ENCODE measurements at places on chromosomes 12 and 14. TPM values are rescaled to one million over a fixed set of nuclear protein-coding genes. Genes with fewer than 3 reads are reported as not detected.
A peak's percentile ranks its signal among the peaks of the same experiment; 100 is the strongest.

GRCh38 chr14:102046337-102047278 lies 40.2 kb downstream of the HSP90AA1 start:
- no peaks in the 10 kb centered on the region for H3K4me1 ChIP-seq
- H3K27ac ChIP-seq, result no peak overlapping the region
- no peak overlapping the region for H3K4me3 ChIP-seq
- no peaks in the 10 kb centered on the region for H3K27me3 ChIP-seq
- peak; percentile 75 for DNase-seq

- H3K4me1 ChIP-seq, result no peaks in the 10 kb centered on the region
- no peak overlapping the region for H3K27ac ChIP-seq
- H3K4me3 ChIP-seq, result no peak overlapping the region
- no peak for DNase-seq
- no peaks in the 10 kb centered on the region for H3K27me3 ChIP-seq
- no peaks in the 10 kb centered on the region for H3K36me3 ChIP-seq
Observed at GRCh38 chr12:123983822-123984485, 10.9 kb downstream of the ZNF664 start.

DNA sequence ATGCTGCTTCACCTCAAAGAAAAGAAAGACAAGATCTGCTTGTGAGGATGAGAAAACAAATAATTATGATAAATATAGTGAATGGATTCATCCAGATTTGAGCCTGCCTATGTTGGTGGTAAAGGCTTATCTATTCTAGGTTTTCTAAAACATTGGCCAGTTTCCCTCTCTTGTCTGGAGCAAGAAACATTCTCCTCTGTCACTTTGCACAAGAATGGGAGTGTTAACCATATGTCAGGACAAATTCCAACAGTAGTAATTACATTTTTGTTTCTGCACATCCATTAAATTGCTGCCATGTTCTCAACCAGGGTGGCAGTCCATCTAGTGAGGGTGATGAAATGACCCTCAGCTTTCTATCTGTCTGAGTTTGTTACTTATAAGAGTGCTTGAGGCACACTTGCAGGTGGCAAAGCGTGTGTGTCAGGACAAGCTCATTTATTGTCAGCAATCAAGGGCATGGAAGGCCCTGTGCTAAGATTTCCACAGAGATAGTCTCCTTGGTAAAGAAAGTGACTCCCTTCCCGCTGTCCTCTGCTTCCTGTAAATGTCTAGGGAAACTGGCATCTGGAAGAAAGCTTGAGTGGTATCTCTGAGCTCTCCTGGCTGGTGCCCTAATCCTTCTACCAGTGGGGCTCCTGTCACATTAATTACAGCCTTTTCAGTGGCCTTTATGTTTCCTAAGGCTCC lies 502.1 kb upstream of the FLRT2 start:
- no peak for DNase-seq
- H3K27ac ChIP-seq, result no peak overlapping the region
- no peaks in the 10 kb centered on the region for H3K4me1 ChIP-seq
- no peak overlapping the region for H3K4me3 ChIP-seq
- no peaks in the 10 kb centered on the region for H3K27me3 ChIP-seq

DNA sequence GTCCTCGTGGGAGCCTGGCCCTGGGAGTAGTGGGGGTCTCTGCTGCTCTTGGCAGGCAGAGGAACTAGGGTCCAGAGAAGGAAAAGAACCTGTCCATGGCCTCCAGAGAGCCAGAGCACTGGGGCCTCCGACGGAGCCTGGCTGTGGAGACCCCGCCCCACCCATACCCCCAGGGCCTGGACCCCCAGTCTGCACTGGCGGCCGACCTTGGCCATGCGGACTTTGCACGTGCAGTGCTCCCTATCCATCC lies 1.1 kb downstream of the BEGAIN start:
- H3K36me3 ChIP-seq, result no peaks in the 10 kb centered on the region
- H3K27me3 ChIP-seq, result peaks cover 20% of the 10 kb centered on the region
- H3K4me1 ChIP-seq, result no peaks in the 10 kb centered on the region
- peak overlapping the region; percentile 34 for H3K4me3 ChIP-seq

- peaks cover 10% of the 10 kb centered on the region for H3K36me3 ChIP-seq
- no peak overlapping the region for H3K4me3 ChIP-seq
- no peak overlapping the region for H3K27ac ChIP-seq
- no peaks in the 10 kb centered on the region for H3K27me3 ChIP-seq
- DNase-seq, result no peak
Observed at GRCh38 chr14:23047751-23048693, 6.0 kb downstream of the PSMB11 start.

DNA sequence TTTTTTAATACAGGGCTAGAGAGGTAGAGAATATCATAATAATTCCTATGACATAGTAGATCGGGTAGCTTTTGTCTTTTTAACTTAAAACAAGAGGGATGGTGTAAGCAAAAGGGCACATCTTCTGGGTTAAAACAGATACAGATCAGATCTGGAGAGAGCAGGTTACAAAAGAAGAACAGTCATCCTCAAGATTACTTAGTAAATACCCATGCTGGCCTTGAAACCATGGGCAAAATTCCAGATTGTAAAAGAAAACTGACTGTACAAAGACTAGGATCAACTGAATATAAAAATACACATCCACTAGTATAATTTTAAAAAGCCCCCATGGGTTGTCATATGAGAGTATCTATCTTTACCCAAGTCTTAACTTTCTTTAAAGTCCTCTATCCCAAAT lies 76.7 kb downstream of the MED13L start:
- no peak for DNase-seq
- no peaks in the 10 kb centered on the region for H3K36me3 ChIP-seq
- H3K27me3 ChIP-seq, result no peaks in the 10 kb centered on the region
- no peak overlapping the region for H3K4me3 ChIP-seq

GRCh38 chr12:56258068-56258819 lies at the start of gene ANKRD52:
Gene ANKRD52 (minus strand): TSS chr12:56258384. CDS start chr12:56258269, 115 bp downstream.
- H3K4me3 ChIP-seq, result peak within 1 kb of the TSS; percentile 60
- no peak within 1 kb of the TSS for H3K27ac ChIP-seq
- no peak for DNase-seq
- H3K4me1 ChIP-seq, result peaks cover 17% of the 10 kb centered on the region

DNA sequence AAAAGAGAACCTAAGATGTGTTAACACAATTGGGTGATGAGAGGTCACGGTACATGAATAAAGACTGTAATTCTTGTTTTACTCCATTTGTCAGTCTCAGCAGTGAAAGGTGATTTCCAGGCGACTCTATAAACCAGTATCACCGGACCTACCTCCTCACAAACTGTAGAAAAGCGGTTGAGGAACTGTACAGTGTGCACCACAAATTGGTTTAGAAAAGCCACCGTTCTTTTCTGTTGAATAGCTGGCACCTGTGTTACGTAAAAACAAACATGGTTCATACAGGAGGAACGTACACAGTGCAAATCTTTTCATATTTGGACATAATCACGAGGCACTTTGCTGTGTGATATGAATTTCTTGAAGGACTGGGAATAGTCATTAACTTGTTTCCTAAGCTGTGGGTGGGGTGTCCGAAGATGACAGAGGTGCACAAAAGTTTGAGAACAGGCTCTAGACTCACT lies 663 bp downstream of the WASHC3 start:
- H3K4me3 ChIP-seq, result peak overlapping the region; percentile 79
- DNase-seq, result no peak
- no peak overlapping the region for H3K27ac ChIP-seq
- H3K36me3 ChIP-seq, result no peaks in the 10 kb centered on the region
- H3K27me3 ChIP-seq, result no peaks in the 10 kb centered on the region
- H3K4me1 ChIP-seq, result no peaks in the 10 kb centered on the region

DNA sequence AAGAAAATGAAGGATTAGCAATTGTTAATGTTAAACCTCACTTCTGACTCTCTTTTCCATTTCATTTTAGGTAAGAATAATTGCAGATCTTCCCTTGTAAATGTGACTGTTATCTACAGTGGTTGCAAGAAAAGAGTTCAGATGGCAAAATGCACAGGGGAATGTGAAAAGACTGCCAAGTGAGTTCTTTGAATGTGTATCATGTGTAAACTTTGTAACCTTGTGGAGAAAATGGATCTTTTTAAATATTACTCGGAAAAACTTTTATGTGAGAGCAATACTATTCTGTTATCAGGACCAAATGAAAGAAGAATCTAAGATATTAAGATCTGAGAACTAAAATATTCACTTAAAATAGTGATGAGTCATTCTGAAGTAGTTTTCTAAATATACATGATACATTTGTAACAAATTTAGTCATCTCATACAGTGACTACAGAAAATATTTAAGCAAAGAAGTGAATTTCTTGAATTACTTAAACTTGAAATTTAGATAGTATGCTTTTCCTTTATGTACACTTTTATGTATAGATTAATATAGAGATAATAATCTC lies 122.5 kb upstream of the CNTN1 start:
- H3K27ac ChIP-seq, result no peak overlapping the region
- DNase-seq, result no peak
- no peaks in the 10 kb centered on the region for H3K4me1 ChIP-seq
- H3K36me3 ChIP-seq, result no peaks in the 10 kb centered on the region
- no peaks in the 10 kb centered on the region for H3K27me3 ChIP-seq

GRCh38 chr14:102798926-102799325 lies 21.7 kb downstream of the TRAF3 start:
- no peaks in the 10 kb centered on the region for H3K27me3 ChIP-seq
- no peak overlapping the region for H3K4me3 ChIP-seq
- 0 out of 2 replicates have a peak, but pooled peaks cover 2% of the 10 kb centered on the region for H3K4me1 ChIP-seq

- DNase-seq, result no peak
- peak overlapping the region; percentile 82 for H3K27ac ChIP-seq
- peaks cover 6% of the 10 kb centered on the region for H3K36me3 ChIP-seq
- H3K4me3 ChIP-seq, result peak overlapping the region; percentile 96
- H3K4me1 ChIP-seq, result peaks cover 23% of the 10 kb centered on the region
Observed at GRCh38 chr12:12716151-12716792, 896 bp upstream of the CDKN1B start.

DNA sequence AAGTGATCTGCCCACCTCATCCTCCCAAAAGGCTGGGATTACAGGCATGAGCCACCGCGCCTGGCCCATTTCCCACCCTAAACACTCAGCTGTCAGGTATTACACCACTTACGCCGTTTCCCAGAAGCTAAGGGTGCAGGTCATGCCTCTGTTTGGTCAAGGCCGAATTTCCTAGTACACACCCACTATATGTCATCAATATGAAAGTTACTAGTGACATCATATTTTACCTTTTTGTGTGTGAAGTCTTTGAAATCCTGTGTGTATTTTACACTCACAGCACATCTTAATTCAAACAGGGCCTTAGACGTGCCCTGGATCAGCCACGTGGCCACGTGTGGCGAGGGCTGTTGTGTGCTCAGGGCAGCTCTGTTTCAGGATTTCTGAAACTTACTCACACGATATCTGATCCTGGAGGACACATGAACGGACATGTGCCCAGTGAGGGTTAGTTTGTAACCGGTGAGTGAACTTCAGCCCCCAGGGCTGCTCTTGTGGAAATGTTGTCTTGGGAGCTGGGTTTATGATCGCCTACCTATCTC lies 51.8 kb downstream of the GLT1D1 start:
- H3K4me1 ChIP-seq, result no peaks in the 10 kb centered on the region
- H3K27ac ChIP-seq, result no peak overlapping the region
- H3K27me3 ChIP-seq, result no peaks in the 10 kb centered on the region
- no peak for DNase-seq
- no peaks in the 10 kb centered on the region for H3K36me3 ChIP-seq

DNA sequence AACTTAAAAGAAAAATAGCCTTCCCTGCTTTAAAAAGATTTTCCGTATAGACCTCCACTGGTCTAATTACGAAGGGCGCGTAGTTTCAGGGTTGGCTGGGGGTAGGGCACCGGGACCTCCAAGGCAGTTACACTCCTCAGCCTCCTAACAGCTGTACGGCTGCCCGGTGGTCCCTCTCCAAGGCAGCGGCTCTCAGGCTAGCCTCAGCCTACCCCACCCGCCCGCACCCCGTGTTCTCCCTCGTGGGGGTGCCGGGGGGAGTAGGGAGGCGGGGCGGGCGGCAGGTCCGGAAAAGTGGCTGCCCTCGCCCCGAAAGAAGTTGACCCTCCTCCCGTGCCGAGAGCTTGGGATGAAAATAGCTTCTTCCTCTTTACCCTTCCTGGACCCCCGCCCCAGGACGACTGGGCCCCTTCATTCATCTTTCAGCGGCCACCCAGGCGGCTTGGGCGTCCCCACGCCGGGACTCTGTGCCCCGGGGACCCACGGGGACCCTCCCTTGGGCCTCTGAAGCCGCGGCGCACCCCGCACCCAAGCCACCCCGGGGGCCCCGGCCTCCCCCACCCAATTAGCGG lies 991 bp upstream of the RCOR1 start:
- peak overlapping the region; percentile 60 for H3K4me3 ChIP-seq
- DNase-seq, result peak; percentile 64
- peak overlapping the region; percentile 87 for H3K27ac ChIP-seq
- no peaks in the 10 kb centered on the region for H3K36me3 ChIP-seq

- H3K27me3 ChIP-seq, result no peaks in the 10 kb centered on the region
- H3K4me1 ChIP-seq, result no peaks in the 10 kb centered on the region
- DNase-seq, result no peak
- no peak overlapping the region for H3K4me3 ChIP-seq
- no peaks in the 10 kb centered on the region for H3K36me3 ChIP-seq
Observed at GRCh38 chr12:19886639-19887064, 447.4 kb downstream of the AEBP2 start.

DNA sequence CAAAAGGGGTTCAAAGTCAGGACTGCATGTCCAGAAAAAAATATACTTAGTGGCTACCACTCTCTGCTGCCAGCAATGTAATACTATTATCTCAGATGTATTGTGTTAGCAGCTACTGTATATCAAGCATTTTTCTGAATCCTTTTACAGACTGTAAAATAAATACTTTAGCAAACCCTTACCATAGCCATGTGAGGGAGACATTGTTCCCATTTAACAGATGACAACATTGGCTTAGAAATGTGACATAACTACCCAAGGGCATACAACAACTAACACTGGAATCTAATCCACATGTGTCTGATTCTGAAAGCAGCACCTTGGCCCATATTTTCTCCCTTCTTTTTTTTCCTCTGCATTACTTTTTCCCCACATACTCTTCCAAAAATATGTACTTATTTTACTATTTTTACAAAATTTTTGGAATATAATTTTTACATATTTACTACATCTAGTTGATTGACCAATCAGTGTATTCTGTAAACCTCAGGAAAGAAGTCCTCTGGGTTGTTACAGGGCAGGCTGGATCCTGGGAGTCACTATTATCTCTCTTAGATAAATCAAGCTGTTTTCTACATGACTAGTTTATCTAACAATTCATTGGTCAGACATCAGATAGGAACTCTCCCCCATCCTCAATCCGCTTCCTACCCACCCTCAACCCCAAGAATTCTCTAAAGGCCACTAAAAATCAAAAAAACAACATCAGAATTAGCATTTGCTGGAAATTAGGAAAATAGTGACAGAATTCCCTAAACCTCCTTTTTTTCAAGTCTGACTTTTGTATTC lies 154.1 kb downstream of the BTG1 start:
- no peak overlapping the region for H3K27ac ChIP-seq
- no peaks in the 10 kb centered on the region for H3K36me3 ChIP-seq
- no peak for DNase-seq
- no peak overlapping the region for H3K4me3 ChIP-seq
- no peaks in the 10 kb centered on the region for H3K4me1 ChIP-seq

The KIF26A gene
- 42.3 TPM for total RNA-seq

The MYF5 gene
- not detected for total RNA-seq

The RNFT2 gene
- 33.1 TPM for total RNA-seq

The KLC1 gene
- 130 TPM for total RNA-seq

The EPYC gene
- not detected for total RNA-seq

The KRT1 gene
- total RNA-seq, result not detected

The CD163L1 gene
- total RNA-seq, result 0.22 TPM

The INHBC gene
- total RNA-seq, result not detected

The PDE3A gene
- 3.3 TPM for total RNA-seq

The KRT5 gene
- total RNA-seq, result not detected

The OASL gene
- total RNA-seq, result not detected

The SDR9C7 gene
- not detected for total RNA-seq

The TPPP2 gene
- not detected for total RNA-seq

The DPY19L2 gene
- total RNA-seq, result 2.2 TPM

The PRR13 gene
- total RNA-seq, result 185 TPM

The SMIM10L1 gene
- total RNA-seq, result 15.1 TPM

The BATF gene
- total RNA-seq, result not detected

The KLRC3 gene
- not detected for total RNA-seq

Data from H1 (cell line).